ENCODE measurements at places on chromosomes 7 and 10.
A peak's percentile ranks its signal among the peaks of the same experiment; 100 is the strongest.

- DNase-seq = peak; percentile 35
Observed at GRCh38 chr7:34756025-34756437, 98.0 kb downstream of the NPSR1 start.

- DNase-seq = no peak
Observed at GRCh38 chr7:104960741-104961448, 53.1 kb upstream of the KMT2E start.

GRCh38 chr10:70132098-70133029, at the start of gene AIFM2:
Gene AIFM2, minus strand, starts transcription at chr10:70132825. Its CDS starts 8,741 bp downstream, at chr10:70124084.
- DNase-seq = no peak

- no peak for DNase-seq
Observed at GRCh38 chr7:27936768-27937102, 196.8 kb downstream of the TAX1BP1 start.

GRCh38 chr7:110754649-110755048, 336.3 kb upstream of the LRRN3 start:
- no peak for DNase-seq

DNA sequence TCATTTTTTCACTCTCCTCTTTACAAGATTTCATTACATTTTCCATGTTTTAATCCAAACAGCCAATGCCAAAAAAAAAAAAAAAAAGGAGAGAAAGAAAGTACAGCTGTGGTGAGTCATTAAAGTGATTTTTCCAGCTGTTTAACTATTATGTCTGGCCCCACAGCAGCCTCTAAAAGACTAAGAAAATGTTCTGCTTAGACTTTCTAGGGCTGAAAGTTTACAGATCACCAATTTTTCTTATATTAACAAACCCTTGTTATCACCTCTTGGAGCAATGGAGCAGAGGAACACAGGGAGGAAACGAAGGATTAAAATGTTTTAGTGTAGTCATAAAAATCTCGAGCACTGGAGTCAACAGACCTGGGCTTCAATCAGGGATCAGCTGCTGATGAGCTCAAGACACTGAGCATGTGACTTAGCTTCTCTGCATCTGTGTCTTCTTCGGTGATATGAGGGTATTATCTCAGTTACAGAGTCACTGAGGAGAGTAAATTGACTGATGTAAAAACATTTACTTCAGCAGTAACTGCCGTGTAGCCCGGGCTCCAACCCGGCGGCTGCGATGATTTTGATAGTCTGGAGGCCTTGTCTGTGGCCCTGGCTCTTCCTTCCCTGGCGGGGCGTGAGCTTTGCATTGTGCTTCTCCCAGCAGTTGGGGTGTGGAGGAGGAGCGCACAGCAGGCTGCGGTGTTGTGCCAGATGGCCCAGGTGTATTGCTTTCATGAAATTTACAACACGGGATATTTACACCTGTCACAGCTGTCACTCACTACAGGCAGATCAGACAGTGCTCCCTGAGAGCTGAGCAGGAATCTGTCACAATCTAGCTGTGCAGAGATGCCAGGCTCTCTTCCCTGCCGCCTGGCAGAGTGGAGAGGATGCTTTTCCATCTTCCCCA, 298.3 kb upstream of the FZD8 start:
- DNase-seq = peak; percentile 61

DNA sequence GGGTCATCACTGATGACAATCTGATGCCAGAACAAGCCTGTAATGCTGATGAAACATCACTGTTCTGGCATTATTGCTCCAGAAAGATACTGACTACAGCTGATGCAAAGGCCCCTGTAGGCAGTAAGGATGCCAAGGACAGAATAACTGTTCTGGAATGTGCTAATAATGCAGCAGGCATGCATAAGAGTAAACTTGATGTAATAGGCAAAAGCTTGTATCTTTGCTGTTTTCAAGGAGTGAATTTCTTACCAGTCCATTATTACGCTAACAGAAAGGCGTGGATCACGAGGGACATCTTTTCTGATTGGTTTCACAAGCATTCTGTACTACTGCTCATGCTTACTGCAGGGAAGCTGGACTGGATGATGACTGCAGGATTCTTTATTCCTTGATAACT, 18.7 kb downstream of the LCOR start:
- DNase-seq = no peak

Data from NCI-H1694 treated with DMSO at 0.1 percent for 48 hours (cell line).